ENCODE measurements at places on chromosomes 6 and 20.

GRCh38 chr6:39902136-39902535 is 32.1 kb downstream of the MOCS1 start:
- no peak for DNase-seq

GRCh38 chr6:105474234-105474633 is 71.4 kb upstream of the PREP start:
- DNase-seq, result no peak

- no peak for DNase-seq
Observed at GRCh38 chr20:25269833-25270170, 21.9 kb downstream of the PYGB start.

DNA sequence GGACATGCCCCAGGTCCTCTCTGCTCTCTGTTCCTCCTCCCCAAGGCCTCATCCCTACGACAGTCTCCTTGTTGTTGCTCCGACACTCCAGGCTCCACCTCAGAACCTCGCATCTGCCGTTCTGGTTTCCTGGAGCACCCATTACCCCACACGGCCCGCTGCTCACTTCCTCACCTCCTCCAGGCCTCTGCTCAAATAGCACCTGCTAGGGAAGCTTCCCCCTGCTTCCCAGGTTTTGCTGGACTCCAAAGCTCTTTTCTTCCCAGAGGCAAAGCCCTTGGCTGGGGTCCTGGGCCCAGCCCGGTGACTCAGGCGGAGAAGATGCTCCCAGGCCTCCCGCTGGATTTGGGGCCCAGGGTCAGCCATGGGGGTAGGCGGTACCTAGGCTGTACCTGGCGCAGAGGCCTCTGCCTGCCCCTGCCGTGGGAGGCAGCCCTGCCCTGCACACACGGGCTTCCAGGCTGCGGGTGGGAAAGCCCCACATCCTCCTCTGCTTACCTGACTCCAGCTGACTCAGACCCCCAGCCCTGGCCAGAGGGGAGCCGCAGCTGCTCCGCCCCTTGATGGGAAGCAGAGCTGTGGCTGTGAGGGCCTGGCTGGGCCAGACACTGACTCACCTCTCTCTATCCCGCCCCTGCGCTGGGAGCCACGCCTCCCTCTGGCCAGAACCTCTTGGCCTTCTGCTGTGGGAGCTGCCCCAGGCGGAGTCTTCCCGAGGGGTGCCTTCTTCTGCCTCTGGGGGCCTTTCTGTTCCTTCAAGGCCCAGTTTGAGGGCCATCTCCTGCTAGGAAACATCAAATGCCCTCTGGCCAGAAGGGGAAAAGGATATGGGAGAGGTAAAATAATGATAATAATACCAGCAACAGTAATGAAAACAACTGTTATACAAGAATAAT is 130.5 kb downstream of the CEBPB start:
- peak; percentile 87 for DNase-seq

GRCh38 chr6:31834367-31835250 is 7.1 kb downstream of the HSPA1B start:
- DNase-seq, result peak; percentile 94

DNA sequence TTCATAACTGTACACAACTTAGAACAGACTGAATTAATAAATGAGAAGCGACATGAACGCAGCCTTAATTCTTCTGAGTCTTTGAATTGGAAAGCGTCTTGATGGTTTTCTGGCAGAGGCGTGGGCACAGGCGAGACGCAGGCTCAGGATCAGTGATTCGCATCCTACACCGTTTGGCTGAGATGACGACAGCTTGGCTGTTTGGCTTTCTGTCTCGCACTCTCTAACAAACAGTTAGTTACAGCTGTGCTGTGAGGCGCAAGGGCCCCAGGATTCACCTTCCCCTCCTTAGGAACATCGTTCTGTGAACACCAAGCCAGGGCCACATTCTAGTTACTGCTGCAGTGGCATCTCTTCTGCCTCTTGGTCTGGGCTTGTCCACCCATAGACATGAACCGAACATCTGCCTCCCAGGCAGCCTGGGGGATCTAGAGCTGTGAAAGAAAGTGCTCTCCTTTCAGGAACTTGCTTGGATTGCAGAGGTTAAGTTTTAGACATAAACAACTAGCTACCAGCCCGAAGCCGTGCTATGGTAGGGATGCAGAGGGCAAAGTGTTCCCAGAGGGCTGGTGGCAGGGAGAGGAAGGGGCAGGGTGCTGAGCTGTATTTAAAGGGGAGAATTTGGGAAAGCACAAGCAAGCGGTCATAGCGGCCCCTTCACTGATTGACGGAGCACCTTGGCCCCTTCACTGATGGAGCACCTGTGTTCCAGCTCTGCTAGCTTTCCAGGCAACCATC is 49.6 kb downstream of the TCP11 start:
- no peak for DNase-seq

- no peak for DNase-seq
Observed at GRCh38 chr20:62777528-62777830, 18.8 kb upstream of the MRGBP start.

- no peak for DNase-seq
Observed at GRCh38 chr6:7073821-7074525, 33.8 kb upstream of the RREB1 start.

GRCh38 chr6:98769546-98769945 is 64.8 kb upstream of the POU3F2 start:
- no peak for DNase-seq

All from hindlimb muscle (tissue), 1 donor.